ENCODE measurements at places on chromosomes 7 and 10. TPM values are rescaled to one million over a fixed set of nuclear protein-coding genes. Genes with fewer than 3 reads are reported as not detected.

ASB10 gene
- not detected for total RNA-seq

GSTO1 gene
- total RNA-seq: 54.7 TPM

HK1 gene
- total RNA-seq: 68.6 TPM

DMBT1 gene
- total RNA-seq: not detected

UNCX gene
- total RNA-seq: not detected

LRRC17 gene
- total RNA-seq: 0.72 TPM

DNA sequence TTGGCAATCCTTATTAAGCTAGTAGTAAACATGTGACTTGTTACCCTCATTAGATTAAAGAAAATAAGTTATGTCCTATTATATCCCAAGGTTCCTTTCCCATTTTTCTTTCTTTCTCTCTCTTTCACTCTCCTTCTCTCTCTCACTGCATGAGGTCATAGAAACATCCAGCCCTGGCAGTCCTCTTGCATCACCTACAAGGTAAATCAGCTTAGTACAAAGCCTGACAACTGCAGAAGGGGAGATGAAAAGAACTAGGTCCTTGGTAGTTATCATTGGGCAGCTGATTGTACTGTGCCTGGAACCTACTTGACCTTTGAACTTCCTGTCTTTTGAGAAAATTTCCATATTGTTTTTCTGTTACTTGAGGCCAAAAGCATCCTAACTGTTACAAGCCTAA, 307.9 kb upstream of the SP8 start:
- DNase-seq: no peak

DNA sequence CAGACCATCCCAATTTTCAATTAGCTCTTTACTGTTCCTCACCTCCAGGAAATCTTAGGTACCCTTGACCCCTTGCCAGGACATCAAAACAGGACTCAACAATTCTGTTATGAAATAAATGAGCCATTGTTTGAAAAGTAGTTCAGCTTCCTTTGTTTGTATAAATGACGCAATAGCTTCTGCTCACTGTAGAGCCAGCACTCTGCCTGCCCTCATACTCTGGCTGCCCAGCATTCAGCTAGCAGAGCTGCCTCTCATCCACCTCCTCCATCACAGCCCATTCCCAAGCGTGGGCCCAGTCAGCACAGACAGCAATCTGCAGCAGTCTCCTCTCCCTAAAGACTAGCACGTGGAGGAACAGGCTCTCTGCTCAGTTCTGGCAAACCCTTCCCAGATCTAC, 478.6 kb downstream of the GRID1 start:
- no peak for DNase-seq

- no peak for DNase-seq
These were observed 156.3 kb downstream of the RTKN2 start for GRCh38 chr10:62112300-62112699.

DNA sequence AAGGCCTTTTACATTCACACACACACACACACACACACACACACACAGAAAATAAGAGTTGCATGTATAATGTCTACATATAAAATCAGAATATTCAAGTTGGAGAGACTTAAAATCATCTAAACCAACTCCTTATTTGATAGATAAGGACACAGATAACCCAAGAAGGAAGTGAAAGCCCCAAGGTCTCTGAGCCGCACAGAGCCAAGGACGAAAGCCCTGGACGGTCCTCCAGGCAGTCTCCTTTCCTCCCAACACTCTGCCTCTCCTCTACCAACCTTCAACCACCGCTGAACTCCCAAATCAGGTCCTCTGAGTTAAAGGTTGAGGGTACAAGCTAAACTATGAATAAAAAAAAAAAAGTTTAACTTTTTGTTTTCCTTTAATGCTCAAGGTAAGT, 28.2 kb downstream of the UBE2H start:
- no peak for DNase-seq

DNA sequence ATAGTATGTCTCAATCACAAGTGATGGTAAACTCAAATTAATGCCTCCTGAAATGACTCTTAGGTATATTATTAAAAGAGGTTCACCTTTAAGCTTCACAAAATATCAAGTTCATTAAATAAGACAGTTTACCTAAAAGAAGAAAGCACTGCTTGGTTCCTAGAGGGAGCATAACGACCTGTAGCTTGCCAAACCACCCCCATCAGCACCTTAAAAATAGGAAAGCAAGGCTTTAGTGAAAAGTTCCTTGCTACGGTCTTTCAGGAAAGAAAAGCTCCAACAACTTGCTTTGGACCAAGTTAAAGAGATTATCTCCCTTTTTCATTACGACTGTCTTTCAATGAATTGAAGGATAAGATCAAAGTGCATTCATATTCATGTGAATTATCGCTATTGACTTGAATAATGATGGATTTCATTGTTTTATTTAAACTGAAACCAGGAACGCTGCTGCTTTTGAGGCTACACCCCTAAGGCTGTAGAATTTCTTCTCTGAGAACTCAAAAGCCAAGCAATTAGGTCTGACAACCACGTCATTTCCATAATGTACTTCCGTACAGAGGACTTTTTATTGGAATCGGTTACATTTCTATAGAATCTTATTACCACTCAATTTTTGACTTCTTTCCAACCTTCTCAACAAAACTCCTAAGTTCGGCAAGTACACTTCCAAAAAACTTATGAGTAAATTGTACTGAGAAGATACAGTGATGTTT, 7.0 kb upstream of the SPAG6 start:
- no peak for DNase-seq

DNA sequence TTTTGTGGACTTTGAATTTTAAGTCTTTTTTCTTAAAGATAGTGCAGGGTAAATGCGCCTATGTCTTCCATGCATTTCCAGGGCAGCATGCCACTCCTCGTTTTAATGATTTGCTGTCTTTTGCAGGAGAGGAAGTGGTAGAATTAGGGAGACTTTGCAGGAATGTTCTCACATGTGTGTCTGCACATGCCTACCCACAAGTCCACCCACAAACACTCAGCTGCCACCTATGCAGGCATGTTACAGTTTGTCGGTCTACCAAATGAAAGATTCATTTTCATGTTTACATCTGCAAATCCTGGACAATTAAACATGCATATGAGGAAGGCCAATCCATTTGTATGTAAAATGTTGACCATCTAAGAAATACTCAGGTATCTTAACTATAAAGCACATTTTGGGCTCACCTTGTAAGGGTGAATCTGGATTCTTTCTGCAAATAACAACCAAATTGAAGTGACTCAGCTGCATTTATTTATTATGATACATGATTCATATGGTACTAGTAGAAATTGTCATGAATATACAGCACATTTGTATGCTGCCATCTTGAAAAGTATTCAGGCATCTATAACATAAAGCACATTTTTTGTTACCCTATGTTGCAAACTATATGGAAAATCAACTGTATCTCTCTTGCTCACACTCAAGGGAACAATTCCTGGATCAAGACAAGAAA, 4.7 kb upstream of the TEX36 start:
- no peak for DNase-seq

- no peak for DNase-seq
These were observed 26.6 kb downstream of the GNG11 start for GRCh38 chr7:93948106-93948505.

Measured in CD4-positive, alpha-beta memory T cell (primary cell).